ENCODE measurements at places on chromosomes 1 and 21.
A peak's percentile ranks its signal among the peaks of the same experiment; 100 is the strongest.

DNA sequence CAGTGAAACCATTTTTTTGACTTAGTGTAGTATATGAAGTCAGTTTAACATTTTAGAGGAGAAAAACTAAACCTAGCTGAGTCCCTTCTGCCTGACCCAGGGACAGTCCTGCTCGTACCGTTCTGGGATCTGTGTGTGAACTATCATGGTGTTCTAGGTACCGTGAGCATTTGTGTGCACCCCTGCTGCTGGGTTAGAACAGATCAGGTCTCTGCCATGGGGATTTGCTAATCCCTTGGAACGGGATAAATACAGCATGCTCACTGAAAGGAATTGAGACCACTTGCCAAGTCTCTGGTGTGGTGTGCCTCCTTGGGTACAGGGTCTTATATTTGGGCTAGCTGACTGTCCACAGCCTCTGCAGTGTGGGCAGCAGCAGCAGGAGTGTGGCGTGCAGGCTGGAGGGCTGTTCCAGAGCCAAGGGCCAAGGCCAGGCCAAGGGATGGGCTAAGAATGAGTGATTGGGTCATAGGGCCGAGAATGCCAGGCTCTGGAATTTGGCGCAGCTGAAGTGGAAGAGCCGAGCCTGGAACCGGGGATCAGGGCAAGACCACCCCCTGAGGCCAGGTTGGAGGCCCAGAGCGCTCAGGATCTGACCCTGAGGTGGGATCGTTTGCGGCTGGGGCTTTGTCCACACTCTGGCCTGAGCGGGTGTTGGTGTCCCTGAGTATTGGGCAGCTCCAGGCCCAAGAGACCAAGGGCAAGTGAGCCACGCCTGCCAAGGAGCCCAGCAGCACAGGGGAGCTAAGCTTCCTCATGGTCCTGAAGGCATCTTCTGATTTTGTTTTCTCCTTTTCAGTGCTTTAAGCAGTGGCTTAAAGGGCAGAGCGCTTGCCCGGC, 66.3 kb downstream of the VPS26C start:
- DNase-seq: no peak

DNA sequence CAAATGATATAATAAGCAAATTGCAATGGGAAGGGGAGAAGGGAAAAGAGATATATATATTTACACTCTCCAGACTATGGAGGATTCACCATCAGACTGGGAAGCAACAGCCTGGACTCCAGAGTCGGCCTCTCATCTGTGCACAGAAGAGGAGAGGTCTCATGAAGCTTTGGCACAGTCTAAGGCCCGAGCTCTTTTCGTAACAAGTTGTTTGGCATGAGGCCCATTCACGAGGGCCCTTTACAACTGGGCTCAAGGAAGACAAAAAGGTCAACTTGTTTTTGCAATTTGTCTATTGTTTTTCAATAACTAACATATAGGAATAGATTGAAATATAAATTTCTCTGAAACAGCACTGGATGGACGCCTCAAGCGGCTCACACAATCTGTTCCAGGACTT, 66.7 kb upstream of the AJAP1 start:
- no peak for DNase-seq

- DNase-seq: peak; percentile 57
Observed at GRCh38 chr1:162904579-162904978, 43.6 kb upstream of the CCDC190 start.

DNA sequence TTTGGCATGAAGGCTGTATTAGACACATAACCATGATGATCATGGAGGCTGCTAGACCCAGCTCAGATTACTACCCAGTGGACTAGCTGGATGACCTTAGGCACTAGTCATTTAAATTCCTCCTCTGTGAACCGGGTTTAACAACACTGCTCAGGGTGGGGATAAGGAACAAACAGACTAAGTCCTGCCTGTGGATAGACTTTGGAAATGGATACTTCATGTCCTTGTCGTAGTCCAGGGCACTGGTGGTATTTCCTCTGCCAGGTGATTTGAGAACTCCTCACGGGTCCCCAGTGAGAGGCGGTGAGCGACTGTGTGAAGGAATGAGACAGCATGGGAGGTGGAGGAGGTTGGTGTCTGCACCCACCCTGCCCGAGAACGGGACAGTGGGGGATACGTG, 72.9 kb upstream of the SELENON start:
- DNase-seq: no peak

DNA sequence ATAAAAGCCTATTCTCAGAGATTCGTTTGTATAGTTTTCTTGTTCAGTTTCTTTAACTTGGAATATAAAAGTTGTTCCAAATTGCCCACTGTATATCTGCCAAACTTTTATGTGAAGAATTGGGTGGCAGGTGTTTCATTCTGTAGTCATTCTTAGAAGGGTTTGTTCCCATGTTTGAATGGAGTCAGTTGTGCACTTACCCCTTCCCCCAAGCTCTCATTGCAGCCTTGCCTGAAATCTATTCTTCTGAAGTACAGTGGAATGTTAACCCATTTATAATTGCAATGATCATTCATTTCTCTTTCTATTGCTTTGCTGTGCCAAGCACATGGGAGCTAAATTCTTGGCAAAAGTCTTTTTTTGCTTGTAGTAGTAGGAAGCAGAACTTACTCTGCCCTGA, 375.3 kb upstream of the C1orf87 start:
- no peak for DNase-seq

GRCh38 chr1:19416921-19417470, 68.3 kb downstream of the CAPZB start:
- DNase-seq: no peak

DNA sequence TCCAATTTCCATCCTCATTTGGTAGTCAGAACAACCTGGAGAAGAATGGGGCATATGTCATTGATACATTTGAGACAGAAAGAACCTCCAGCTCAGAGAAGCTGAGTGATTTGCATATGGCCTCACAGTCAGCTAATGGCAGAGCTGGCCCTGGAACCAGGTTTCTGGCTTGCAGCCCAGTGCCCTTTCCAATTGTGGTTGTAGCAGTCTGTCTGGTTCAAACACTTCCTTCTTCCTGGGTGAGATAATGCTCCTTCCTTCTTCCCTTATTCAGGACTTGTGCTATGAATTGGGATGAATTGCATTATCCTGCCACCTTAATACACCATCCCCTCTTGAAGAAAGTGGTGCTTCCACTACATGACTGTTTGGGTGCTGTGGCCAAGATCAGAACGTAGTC, 24.2 kb downstream of the SLC5A9 start:
- peak; percentile 24 for DNase-seq

DNA sequence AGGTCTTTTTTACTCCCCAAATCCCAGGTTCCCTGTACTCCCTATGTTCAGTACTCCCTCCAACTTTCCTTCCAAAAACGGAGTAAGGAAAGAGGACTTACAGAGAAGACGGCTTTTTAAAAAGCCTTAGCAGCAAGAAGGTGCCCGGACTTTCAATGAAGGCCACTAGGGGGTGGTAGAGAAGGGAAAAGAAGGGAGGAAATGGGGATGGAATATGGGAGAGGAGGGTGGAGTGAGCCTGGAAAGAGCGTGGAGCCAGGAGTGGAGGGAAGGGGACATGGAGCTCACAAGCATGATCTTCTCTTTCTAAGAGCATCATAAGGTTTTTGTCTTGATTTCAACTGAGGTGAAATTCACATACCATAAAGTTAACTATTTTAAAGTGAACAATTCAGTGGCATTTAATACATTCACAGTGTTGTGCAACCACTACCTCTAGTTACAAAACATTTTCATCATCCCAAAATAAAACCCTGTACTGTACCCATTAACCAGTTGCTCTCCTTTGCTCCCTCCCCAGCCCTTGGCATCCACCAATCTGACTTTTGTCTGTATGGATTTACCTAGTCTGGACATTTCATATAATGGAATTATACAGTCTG, 129.9 kb downstream of the ZNF281 start:
- DNase-seq: peak; percentile 80

GRCh38 chr1:22652881-22653316, at the start of gene C1QB:
C1QB (plus strand) TSS chr1:22653236; CDS start chr1:22659463, 6,227 bp downstream.
- no peak for DNase-seq

GRCh38 chr1:225228871-225229303, 199.0 kb downstream of the LBR start:
- no peak for DNase-seq

- DNase-seq: no peak
Observed at GRCh38 chr1:207647671-207648333, 2.9 kb downstream of the CR1L start.

GRCh38 chr21:36511484-36512220, 31.7 kb upstream of the CLDN14 start:
- DNase-seq: no peak

GRCh38 chr1:227540170-227541098, 22.9 kb upstream of the ZNF678 start:
- peak; percentile 11 for DNase-seq

DNA sequence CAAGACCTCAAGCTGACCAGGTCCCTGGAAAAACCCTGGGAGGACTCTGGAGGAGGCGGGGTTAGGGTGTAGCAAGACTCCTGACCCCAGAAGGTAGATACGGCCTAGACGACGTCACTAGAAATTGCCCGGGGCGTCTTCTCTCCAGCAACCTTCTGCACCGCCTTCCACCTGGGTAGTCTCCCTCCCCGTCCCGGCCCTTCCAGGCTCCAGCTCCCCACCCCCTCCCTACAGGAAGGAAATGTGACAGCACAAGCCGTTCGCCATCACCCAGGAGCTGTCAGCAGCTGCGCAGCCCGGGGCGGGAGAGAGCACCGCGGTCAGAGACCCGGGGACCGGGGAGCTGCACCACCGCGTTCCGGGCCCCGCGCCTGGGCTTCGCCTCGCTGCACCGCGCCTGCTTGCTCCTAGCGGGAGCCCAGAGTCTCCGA, 20.0 kb downstream of the SERTAD4 start:
- peak; percentile 93 for DNase-seq

- DNase-seq: no peak
Observed at GRCh38 chr1:31961536-31961935, 23.4 kb upstream of the PTP4A2 start.

GRCh38 chr1:190478149-190479049, 735 bp upstream of the BRINP3 start:
- peak; percentile 96 for DNase-seq

- DNase-seq: no peak
Observed at GRCh38 chr1:12769031-12769430, 4.5 kb upstream of the PRAMEF12 start.

GRCh38 chr1:54337928-54338327, 68.3 kb downstream of the SSBP3 start:
- no peak for DNase-seq

Data from NCI-H69 (cell line).